ENCODE measurements at places on chromosomes 4 and X.

DNA sequence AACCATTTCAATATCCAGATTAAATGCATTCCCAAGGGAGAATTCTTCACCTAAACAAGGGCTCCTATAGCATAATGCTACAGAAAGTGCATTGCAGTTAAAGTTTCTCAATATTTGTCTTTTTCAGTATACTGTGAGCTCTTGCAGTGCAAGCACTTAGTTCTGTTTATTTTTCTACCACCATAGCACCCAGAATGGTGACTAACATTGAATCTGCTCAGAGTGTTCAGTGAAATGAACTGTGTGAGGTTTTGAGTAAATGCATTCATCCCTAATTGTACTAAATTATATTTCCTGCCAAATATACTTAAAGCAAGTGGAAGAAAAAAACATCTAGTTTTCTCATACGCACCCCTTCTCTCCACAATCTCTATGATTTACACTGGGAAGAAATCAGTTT, 383.9 kb downstream of the PCDH7 start:
- DNase-seq = no peak

DNA sequence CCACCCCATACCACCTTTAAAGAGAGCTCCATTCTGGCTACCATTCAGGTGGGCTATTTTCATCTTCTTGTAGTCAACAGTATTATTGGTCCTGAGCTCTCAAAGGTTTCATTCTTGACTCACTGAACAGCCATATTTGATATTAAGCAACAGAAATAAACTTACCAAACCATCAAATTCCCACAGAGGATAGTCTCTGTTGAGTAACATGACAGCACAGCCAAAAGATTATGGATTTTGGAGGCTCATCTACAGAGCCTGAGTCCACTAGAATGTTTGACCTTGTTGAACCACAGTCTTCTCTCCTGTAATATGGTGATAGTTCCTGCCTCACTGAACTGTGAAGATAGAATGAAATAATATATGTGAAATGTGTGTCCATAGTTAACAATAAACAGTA, 276.3 kb upstream of the LDB2 start:
- DNase-seq = no peak

GRCh38 chr4:47668810-47669408, 169.0 kb downstream of the CORIN start:
- peak; percentile 21 for DNase-seq

DNA sequence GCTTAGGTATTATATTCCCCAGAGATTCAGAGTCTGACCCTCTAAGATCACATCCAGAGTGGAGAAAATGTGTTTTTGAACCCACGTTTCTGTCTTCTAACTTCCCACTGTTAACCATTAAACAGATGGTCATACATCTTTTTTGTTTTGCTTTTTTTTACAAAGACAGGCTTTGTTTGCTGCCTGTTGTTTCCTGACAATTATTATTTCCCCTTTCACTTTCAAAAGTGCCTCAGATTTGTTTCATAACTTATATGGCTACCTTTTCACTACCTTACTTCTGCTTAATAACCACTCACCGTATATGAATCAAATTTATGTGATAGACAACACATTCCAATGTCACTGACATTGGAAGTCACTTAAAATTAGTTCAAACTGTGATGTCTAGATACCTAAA, 142.2 kb downstream of the HS3ST1 start:
- no peak for DNase-seq

DNA sequence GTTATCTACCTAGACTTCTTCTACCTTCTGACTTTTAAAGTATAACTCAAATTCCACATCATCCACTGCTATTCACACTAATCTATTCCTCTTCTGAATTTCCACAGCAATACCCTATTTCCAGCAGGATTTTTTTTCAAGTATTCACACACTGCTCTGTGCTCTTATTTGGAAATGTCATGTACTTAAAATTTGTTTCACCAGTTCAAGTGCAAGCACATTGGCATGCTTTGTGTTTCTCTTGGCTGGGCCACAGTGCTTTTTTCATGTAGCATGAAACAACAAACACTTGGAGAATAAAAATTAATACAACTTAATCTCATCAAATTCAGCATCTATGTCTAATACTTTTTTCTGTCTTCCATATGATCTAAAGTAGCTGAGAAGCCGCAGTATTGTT, 161.8 kb upstream of the PCDH18 start:
- no peak for DNase-seq

- no peak for DNase-seq
Measured at GRCh38 chr4:787561-787981, 38.4 kb downstream of the CPLX1 start.

DNA sequence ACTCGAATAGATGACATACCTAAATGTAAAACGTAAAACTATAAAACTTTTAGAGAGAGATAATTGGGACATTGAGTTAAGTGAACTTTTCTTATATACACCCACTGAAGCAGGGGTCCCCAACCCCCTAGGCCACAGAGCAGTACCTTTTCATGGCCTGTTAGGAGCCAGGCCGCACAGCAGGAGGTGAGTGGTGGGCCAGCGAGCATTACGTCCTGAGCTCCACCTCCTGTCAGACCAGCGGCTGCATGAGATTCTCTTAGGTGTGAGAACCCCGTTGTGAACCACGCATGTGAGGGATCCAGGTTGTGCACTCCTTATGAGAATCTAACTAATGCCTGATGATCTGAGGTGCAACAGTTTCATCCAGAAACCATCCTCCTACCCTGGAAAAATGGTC, 114.8 kb downstream of the HMX1 start:
- DNase-seq = peak; percentile 2

- no peak for DNase-seq
Measured at GRCh38 chr4:165588534-165589315, 209.9 kb downstream of the CPE start.

GRCh38 chrX:13090027-13090338, 45.6 kb upstream of the FAM9C start:
- no peak for DNase-seq

DNA sequence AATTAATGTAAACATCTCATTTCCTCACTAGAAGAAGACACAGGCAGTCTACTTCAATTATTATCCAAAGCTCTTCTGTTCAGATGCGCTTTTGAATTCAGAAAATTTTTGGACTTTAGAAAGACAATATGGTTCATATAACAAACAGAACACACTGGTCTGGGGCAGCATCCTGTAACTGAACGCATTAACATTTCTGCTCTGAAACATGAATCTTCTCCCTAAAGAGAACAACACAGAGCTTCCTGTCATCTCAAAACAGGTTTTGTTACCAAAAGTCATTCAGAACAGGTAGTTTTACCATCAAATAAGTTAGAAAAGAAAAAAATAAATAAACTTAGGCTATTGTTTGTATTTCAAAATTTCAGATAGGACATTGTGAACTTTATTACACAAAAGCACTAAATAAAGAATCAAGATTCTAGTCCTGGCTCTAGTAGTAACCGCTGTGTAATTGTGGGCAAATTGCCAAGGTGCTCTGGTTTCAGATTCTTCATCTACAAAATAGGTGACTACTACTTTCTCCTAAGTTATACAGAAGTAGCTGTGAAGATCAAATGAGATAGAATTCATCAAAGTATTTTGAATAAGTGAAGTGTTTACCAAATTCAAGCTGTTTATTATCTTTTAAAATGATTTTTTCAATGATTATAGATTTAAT, 252.3 kb upstream of the RASGEF1B start:
- no peak for DNase-seq

- no peak for DNase-seq
Measured at GRCh38 chr4:176805155-176805554, 12.4 kb upstream of the VEGFC start.

DNA sequence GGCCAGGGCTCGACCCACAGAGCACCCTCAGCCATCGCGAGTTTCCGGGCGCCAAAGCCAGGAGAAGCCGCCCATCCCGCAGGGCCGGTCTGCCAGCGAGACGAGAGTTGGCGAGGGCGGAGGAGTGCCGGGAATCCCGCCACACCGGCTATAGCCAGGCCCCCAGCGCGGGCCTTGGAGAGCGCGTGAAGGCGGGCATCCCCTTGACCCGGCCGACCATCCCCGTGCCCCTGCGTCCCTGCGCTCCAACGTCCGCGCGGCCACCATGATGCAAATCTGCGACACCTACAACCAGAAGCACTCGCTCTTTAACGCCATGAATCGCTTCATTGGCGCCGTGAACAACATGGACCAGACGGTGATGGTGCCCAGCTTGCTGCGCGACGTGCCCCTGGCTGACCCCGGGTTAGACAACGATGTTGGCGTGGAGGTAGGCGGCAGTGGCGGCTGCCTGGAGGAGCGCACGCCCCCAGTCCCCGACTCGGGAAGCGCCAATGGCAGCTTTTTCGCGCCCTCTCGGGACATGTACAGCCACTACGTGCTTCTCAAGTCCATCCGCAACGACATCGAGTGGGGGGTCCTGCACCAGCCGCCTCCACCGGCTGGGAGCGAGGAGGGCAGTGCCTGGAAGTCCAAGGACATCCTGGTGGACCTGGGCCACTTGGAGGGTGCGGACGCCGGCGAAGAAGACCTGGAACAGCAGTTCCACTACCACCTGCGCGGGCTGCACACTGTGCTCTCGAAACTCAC, 3.6 kb downstream of the MID1IP1 start:
- peak; percentile 40 for DNase-seq

DNA sequence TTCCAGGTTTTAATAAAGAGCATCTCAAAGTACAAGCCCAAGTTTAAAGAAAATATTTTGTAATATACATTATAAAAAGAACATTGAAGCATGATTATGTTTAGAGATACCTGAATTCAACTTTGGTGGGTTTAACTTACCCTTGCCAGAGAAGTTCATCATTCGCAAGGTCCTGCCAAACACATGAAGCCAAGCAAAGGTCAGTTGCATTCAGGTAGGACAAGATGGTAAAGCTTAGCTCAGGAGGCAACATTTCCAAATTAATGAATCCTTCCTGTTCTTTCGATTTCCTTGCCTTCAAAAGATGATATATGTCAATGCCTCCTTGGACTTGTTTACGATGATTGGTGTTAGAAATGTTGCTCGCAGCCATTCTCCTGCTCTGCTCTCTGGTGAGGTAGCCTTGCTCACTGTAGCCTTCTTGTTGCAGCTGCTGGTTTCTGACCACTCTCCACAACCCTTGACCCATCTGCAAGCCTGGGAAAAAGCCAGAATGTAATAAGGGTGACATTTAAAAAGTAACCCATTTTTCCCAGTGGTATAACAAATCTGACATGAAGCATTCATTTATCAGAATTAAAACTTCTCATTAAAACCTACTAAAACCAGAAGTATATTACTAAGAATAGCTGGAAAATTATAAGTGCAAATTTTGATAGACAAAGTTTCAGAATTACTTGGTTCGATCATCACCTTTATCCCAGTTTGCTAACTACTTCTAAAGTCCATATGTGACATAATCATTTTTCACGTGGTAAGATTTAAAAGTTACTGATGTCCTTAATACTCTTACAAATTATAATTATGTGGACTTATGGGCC, 20.6 kb downstream of the FBXO8 start:
- DNase-seq = peak; percentile 56

DNA sequence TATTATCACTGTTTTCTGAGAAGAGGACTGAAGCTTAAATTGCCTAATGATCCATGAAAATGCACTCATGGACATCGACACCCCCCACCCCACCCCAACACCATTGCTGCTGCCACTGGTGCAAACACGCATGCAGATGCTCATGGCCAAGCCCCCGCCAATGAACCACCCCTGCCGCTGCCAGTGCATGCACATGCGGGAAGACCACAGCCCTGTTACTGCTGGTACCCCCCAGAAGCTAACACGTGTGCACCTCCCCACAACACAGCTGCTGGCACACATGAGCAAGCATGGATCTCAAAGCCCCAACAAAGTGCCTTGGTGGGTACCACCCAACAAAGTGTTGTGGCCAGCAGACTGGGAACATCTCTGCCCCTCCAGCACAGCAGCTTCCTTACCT, 594.1 kb upstream of the FAT1 start:
- no peak for DNase-seq

GRCh38 chrX:133454491-133454914, 39.2 kb upstream of the GPC4 start:
- no peak for DNase-seq

DNA sequence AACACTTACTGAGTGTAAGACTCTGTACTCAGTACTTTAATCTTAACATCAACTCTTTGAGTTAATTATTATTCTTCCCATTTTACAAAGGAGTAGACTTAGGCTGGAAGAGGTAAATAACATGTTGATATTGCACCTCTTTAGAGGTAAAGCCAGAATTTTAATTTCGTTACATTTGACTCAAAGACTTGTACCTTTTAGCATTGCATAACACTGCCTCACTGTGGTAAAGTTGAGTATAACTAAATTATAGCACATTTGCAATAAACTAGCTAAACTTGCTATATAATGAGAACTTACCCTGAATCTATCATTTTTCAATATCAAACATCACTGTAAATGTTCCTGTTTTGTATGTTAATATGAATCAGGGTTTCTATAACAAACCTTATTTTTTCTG, 218.5 kb downstream of the PRR32 start:
- no peak for DNase-seq

GRCh38 chr4:165364452-165365080, 14.2 kb upstream of the CPE start:
- no peak for DNase-seq

DNA sequence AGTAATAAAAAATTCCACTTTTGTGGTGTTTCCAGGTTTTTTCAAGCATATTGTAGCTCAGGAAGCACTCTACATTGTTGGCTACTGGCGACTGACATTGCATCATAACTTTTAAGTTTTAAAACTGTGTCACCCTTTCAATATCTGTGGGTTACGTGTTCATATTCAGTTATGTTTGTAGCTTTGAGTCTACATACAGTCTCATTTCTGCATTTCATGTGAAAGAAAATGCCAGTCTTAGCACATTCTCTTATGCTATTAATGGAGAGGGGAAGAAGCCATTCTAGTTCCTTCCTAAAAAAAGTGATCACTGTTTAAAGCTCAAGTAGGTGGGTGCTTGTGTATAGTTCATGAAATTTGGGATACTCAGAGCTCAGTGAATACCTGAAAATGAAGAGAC, 38.1 kb downstream of the DIAPH2 start:
- DNase-seq = no peak

- DNase-seq = peak; percentile 37
Measured at GRCh38 chrX:38402118-38402517, 49.7 kb downstream of the OTC start.

Data from BE2C (cell line).